ENCODE measurements at places on chromosomes 11 and 22. TPM values are rescaled to one million over a fixed set of nuclear protein-coding genes. Genes with fewer than 3 reads are reported as not detected.

F2 gene
- not detected for total RNA-seq

NTM gene
- total RNA-seq: 41.5 TPM

SERPIND1 gene
- total RNA-seq: not detected

TIMM10 gene
- 24.0 TPM for total RNA-seq

CYTH4 gene
- total RNA-seq: not detected

CBLIF gene
- not detected for total RNA-seq

DNA sequence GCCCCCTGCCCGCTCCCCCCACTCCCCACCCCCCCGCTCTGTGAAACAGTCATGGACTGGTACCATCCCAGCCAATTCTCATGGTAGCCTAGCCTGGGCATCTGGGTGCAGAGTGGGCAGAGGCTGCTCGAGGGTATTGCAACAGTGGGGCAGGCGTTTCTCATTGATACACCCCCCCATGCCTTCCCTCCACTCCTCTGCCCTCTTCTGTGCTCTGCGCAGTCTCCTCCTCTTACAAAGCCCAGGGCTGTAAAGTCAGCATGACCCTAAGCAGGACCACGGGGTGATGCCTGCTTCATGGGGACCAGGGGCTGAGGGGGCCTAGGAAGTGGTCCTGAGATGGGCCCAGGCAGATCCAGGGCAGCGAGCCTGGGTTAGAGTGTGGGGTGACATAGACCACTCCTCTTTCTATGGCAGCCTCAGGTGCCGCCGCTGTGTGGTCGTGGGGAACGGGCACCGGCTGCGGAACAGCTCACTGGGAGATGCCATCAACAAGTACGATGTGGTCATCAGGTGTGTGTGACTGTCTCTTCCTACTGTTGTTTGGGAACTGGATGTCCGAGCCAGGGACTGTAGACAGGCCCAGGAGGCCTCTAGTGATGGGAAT is 52.3 kb downstream of the ST3GAL4 start:
- DNase-seq: no peak

- no peak for DNase-seq
Observed at GRCh38 chr11:121067453-121067852, 33.6 kb upstream of the TECTA start.

DNA sequence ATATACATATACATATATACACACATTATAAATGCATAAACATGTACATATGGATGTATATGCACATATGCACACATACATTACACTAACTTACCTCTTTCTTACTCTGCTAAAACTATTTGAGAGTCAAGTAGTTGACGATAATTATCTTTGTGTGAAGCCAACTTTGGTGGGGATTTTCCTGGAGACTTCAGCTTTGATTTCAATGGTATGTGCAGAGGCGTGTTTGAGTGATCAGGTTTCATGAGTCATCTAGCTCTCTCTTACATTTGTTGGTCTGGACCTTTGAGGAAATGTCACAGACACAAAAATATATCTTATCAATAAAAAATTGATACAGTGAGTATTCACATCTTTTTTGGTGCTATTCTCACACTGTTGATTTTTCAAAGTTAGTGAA is 769.1 kb upstream of the LUZP2 start:
- DNase-seq: peak; percentile 67

- no peak for DNase-seq
Observed at GRCh38 chr11:79626135-79627075, 185.6 kb upstream of the TENM4 start.

Measured in myocyte (in vitro differentiated cells).